Caco-2 (cell line): ENCODE measurements at places on chromosomes 11 and 22.
A peak's percentile ranks its signal among the peaks of the same experiment; 100 is the strongest.

GRCh38 chr11:128171506-128171905 is 415.9 kb downstream of the ETS1 start:
- DNase-seq: no peak

GRCh38 chr11:116513894-116514293 is 258.9 kb downstream of the BUD13 start:
- DNase-seq: peak; percentile 69

GRCh38 chr11:75969626-75970308 is 154.8 kb downstream of the UVRAG start:
- DNase-seq: no peak

- no peak for DNase-seq
Observed at GRCh38 chr22:38437416-38437815, 17.6 kb downstream of the KCNJ4 start.

- DNase-seq: no peak
Observed at GRCh38 chr11:122895563-122895962, 13.0 kb downstream of the JHY start.

- no peak for DNase-seq
Observed at GRCh38 chr11:122601141-122602125, 54.1 kb upstream of the UBASH3B start.
